ENCODE measurements at places on chromosomes 16 and 17.

DNA sequence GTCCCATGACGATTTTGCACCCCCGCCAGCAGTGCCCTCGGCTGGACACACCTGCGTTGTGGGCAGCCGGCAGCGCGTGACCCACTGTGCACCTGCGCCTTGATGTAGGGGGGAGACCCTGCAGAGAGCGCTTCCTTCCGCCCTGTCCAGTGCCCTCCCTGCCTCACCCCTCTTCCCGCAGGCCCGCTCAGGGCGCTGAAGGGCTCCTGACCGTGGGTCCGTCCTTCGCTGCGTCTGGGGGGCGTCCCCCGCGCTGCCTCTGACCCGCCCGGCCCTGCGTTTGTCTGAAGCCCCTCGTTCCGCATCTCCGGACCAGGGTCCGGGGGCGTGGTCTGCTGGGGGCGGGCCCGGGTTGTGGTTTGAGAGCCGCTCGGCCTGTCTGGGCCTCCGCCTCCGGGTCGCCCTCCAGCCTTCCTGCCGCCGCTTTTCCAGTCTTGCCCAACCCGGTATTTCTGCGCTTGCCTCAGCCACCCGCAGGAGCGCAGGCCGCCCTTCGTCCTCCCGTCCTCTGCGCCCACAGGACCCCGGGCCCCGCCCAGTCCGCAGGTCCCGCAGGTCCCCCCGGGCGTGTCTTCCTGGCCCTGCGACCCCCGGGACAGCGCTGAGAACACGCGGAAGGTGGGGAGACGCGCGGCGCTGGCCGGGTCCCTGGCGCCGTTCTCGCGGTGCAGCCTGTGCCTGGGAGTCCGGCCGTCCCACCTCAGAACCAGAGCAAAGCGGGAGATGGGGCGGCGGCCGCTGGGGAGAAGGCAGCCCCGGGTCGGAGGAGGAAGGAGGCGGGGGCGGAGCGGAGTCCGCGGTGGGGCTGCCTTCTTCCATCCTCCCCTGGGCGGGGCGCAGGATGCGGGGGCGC is 4.0 kb upstream of the IL17C start:
- no peak for DNase-seq

DNA sequence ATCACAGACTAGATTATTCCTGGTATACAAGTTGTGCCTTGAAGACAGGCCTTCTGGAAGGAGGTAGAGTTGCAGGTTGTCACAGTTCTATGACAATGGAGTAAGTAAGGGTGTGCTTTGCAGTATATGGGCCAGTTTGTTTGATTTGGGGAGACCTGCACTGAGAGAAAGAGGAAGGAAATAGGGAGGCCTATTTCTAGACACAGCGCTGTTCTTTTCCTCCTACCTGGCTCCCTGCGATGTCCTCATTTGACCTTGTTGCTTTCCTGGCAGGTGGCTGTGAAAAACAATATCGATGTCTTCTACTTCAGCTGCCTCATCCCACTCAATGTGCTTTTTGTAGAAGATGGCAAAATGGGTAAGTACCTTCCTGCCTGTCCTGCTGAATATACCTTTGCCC is 22.5 kb upstream of the RASL10B start:
- no peak for DNase-seq

GRCh38 chr16:23131931-23132621 is 17.2 kb downstream of the USP31 start:
- DNase-seq = no peak

DNA sequence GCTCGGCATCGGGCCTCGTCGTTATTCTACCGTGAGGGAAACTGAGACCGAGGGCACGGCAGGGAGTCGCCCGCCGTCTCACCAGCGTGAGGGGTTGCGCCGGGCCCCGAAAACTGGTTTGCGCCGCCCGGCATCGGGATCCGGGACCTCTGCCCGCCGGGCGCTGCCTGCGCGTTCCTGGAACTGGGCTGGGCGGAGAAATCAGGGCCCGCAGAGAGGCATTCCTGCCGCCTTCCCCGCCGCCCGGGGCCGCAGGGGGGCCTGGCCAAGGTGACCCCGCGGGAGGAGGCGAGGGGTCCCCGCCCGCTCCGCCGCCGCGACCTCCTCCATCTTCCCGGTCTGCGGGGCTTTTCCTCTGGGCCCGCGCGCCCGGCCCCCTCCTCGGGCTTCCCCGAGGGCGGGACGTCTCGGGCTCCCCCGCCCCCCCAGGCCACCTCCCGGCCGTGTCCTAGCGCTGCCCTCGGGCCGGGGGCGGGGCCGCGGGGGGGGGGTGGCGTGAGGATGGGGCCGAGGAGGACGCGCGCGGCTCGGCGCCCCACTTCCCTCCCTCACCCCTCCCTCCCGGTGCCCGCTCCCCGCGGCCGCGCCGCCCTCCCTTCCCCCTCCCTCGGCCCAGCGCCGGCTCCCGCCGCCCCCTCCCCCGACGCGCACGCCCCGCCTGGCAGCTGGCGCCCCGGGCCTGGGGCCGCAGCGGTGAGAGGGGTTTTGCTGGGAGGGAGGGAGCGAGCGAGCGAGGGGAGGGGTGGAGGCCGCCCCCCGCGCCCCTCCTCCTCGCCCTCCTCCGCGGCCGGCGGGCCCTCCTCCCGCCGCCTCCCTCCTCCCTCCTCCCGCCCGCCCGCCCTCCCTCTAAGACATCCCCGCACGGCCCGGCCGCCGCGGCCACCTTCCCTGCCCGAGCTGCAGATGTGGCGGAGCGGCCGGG is at the start of gene GLIS2:
Gene GLIS2 (plus strand): TSS at position 882 of the 922 bp plus-strand sequence. CDS start 16,214 bp downstream, outside the sequence.
- peak; percentile 57 for DNase-seq

GRCh38 chr17:7186241-7186640 is 7.1 kb upstream of the ASGR1 start:
- DNase-seq = no peak

- DNase-seq = no peak
Measured at GRCh38 chr17:43094129-43094835, 30.9 kb downstream of the BRCA1 start.

DNA sequence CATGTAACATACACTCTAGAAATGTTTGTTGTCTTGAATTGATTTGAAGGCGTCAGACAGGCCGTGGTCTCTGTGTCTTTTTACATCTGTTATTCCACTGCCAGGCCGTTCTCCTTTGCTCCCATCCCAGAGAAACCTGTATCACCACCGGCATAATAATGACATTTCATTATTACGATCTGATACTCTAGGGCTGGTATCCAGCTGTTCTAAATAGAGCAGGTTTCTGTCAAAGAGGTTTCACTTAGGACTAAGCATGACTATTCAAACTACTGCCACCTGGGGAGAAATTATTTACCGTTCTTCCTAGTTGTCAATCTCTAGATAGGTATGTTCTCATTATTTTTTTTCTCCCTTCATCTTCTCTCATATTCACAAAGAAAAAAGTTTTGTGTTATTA is 1016.2 kb upstream of the EEF2KMT start:
- DNase-seq = no peak

DNA sequence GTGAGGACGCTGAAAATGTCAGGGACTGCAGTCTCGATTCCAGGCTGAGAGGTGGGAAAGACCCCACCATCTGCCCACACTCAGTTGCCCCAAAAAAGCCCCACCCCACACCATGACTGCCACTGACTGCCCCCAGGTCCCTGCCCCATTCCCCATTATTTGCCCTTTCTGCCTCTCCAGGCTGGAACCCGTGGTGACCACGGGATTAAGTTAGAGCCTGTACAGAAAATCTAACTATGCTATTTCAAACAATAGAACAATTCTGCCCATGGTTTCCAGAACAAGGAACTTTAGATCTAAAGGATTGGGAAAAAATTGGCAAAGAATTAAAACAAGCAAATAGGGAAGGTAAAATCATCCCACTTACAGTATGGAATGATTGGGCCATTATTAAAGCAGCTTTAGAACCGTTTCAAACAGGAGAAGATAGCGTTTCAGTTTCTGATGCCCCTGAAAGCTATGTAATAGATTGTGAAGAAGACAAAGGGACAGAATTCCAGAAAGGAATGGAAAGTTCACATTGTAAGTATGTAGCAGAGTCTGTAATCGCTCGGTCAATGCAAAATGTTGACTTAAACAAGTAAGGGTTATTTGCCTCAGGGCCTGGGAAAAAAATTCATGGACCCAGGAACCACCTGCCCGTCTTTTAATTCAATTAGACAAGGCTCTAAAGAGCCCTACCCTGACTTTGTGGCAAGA is 14.4 kb downstream of the FLYWCH1 start:
- DNase-seq = no peak

GRCh38 chr16:138049-138417 is 440 bp downstream of the NPRL3 start:
- DNase-seq = no peak

GRCh38 chr17:17445925-17446665 is 30.7 kb upstream of the MED9 start:
- DNase-seq = no peak

- DNase-seq = no peak
Measured at GRCh38 chr16:47004652-47005051, 31.2 kb upstream of the DNAJA2 start.

- no peak for DNase-seq
Measured at GRCh38 chr16:85491058-85491771, 121.9 kb upstream of the GSE1 start.

GRCh38 chr16:30548416-30549253 is 9.5 kb downstream of the ZNF764 start:
- DNase-seq = no peak

- DNase-seq = no peak
Measured at GRCh38 chr17:10139577-10139976, 58.8 kb downstream of the GAS7 start.

DNA sequence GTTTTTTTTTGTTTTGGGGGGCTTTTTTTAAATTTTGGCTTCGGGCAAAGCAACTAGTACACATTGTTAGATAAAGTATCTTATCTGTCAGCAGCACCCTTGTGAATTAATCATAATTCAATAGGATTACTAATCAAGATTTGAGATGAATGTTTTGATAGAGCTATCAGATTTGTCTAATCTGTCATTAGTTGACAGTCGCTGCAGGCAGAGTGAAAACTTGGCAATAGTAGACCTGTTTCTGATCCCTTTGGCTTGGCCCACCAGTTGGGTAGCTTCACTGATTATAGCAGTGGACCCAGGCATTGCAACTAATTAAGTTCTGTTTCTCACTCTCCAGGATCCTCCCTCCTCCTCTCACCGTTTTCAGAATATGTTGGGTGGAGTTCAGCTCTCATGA is 258.6 kb downstream of the IRX3 start:
- DNase-seq = no peak

GRCh38 chr17:39818358-39819000 is 45.6 kb downstream of the IKZF3 start:
- no peak for DNase-seq

- no peak for DNase-seq
Measured at GRCh38 chr16:86239381-86239780, 270.9 kb upstream of the FOXF1 start.

- DNase-seq = peak; percentile 67
Measured at GRCh38 chr16:2147981-2148671, at the start of gene RAB26. TSS of gene RAB26 (plus strand) at chr16:2148625. CDS start at chr16:2148784, 159 bp downstream.

- no peak for DNase-seq
Measured at GRCh38 chr17:76452127-76452659, 759 bp downstream of the UBE2O start.

- DNase-seq = no peak
Measured at GRCh38 chr17:47244697-47245096, 8.9 kb upstream of the ITGB3 start.

DNA sequence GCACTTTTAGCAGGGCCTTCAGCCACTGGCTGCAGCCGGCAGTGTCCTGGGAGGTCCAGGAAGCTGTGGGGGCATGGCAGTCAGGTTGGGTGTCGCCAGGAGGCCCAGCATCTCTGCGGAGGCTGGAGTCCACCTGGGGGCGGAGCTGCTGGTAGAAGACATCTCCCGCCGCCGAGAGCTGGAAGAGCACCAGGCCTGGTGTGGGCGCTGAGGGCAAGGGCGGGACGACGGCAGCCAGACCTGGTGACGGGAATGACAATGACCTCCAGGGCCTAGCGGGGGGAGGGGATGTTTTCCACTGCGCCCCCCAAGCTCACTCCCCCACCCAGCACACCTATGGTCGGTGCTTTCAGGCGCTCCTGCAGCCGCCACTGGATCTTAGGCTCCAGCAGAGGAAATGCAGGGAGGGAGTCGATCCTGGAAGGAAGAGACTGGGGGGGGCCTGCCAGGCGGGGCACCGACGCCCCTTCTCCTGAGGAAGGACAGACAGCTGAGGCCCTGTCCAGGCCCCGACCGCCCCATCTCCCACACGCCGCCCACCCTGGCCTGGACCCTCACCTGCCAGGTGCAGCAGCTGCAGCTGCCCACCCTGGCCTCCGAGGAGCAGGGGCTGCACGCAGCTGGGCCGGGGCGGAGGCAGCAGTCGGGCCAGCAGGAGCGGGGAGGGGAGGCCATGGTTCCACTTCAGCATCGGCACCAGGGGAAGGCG is 7.1 kb downstream of the TAF1C start:
- DNase-seq = no peak

DNA sequence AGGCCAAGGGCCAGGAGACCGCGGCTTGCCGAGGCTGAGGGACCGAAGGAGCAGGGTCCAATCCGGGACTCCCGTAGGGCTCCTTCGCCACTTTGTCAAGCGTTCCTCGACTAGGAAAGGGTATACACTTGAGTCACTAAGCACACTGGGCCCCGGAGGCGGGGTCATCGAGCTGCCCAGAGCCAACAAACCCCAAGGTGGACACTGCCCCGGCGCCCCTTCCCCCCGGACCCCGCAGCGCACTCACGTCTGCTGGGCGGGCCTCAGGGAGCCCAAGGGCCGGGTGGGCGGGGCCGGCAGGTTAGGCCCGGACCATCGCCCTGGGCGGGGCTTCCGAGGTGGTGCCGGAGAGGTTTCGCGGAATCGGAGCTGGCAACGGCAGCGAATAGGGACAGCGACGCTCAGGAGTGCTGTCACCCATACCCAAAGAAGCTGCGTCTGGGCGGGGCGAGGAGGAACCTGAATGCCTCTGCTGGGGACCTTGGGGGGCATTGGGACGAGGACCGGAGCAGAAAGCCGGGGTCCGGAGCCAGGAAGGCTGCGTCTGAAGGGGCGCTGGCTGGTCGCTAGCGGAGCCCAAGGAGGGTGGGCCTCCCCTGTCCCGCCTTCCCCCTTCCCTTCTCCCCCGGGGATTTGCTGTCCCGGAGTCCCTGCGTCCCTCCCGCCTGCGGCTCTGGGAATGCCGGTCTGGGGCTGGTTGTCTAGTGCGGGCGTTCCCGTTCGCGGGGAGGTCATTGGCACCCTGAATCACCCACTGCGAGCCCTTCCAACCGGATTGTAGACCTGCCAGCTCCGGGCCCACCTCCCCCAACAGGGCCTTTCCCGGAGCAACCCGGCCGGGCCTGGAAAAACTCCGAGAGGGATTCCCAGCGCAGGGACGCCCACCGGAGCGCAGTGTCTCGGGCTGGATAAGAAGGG is 118.2 kb upstream of the SMURF2 start:
- DNase-seq = peak; percentile 74

DNA sequence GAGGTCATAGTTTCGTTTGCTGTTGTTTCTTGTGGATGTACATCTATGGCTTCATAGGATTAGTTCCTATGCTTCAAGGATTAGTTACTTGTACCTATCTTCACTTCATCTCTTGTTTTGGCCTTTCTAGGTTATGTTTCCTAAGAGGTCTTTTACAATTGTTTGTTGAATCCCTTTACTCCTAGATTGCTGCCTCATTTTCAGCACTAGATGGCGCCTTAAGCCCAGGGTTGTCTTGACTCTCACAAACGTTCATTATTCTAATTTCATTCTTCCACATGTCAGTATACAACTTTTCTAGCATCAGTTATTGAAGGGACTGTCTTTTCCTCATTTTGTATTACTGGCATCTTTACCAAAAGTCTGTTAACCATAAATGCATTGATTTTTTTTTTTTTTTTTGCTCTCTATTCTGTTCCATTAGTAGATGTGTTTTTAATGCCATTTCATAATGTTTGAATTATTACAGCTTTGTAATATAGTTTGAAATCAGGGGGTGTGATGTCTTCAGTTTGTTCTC is 45.0 kb upstream of the NACA2 start:
- DNase-seq = peak; percentile 33

GRCh38 chr17:70905796-70906195 is 736.5 kb downstream of the KCNJ2 start:
- no peak for DNase-seq

- DNase-seq = peak; percentile 88
Measured at GRCh38 chr17:14320734-14321475, 20.0 kb downstream of the HS3ST3B1 start.

All from NCI-H1105 (cell line).